Activated CD4-positive, alpha-beta memory T cell treated with anti-CD3 and anti-CD28 coated beads for 36 hours (primary cell): ENCODE measurements at places on chromosomes 7 and 10. TPM values are rescaled to one million over a fixed set of nuclear protein-coding genes. Genes with fewer than 3 reads are reported as not detected.

Gene MRLN
- total RNA-seq: not detected

Gene SUN3
- not detected for total RNA-seq

Gene OR9A2
- total RNA-seq: not detected

Gene NME8
- total RNA-seq: not detected

Gene SLC39A12
- total RNA-seq: not detected

Gene TUBAL3
- not detected for total RNA-seq

Gene SRPK2
- total RNA-seq: 39.1 TPM

Gene HIBADH
- total RNA-seq: 21.9 TPM

Gene AKR1C2
- total RNA-seq: 0.17 TPM

Gene ATRNL1
- total RNA-seq: 0.12 TPM

Gene ARMH3
- total RNA-seq: 16.1 TPM

Gene KIAA1549
- 0.85 TPM for total RNA-seq

Gene ENO4
- not detected for total RNA-seq

Gene TCF7L2
- total RNA-seq: 0.71 TPM

Gene ZNF33B
- 7.3 TPM for total RNA-seq

Gene FAM200A
- total RNA-seq: 4.8 TPM

Gene AVPI1
- 2.1 TPM for total RNA-seq

Gene ATOH7
- total RNA-seq: not detected

Gene TYW1B
- total RNA-seq: 3.8 TPM

Gene RPP30
- 103 TPM for total RNA-seq

Gene CFAP58
- 0.31 TPM for total RNA-seq

Gene MYL7
- not detected for total RNA-seq

Gene CALHM1
- total RNA-seq: not detected

Gene CYP2C18
- total RNA-seq: 0.71 TPM

Gene ARHGAP22
- not detected for total RNA-seq

Gene RAMP3
- not detected for total RNA-seq

Gene PSMG3
- total RNA-seq: 48.1 TPM

Gene TMEM229A
- not detected for total RNA-seq

Gene WNT8B
- total RNA-seq: 0.46 TPM

Gene PLAC9
- total RNA-seq: not detected

Gene TMEM139
- 0.29 TPM for total RNA-seq

Gene CCL24
- total RNA-seq: not detected

Gene NYAP1
- total RNA-seq: 0.24 TPM

Gene CLDN3
- total RNA-seq: not detected

Gene AKR1C4
- not detected for total RNA-seq

Gene ARHGEF5
- total RNA-seq: 17.0 TPM

Gene CPVL
- total RNA-seq: not detected

Gene SLC29A3
- 2.5 TPM for total RNA-seq

Gene SPDYE2
- total RNA-seq: not detected

Gene SLC16A9
- total RNA-seq: 0.44 TPM
